ENCODE measurements at places on chromosomes 2 and 18. TPM values are rescaled to one million over a fixed set of nuclear protein-coding genes. Genes with fewer than 3 reads are reported as not detected.

Gene KCNS3
- total RNA-seq: not detected

- no peak overlapping the region for H3K27ac ChIP-seq
- H3K36me3 ChIP-seq: no peaks in the 10 kb centered on the region
- DNase-seq: no peak
- no peak overlapping the region for H3K4me3 ChIP-seq
Observed at GRCh38 chr2:41966920-41967319, 80.9 kb upstream of the PKDCC start.

GRCh38 chr2:106197878-106198277 lies 3.8 kb upstream of the UXS1 start:
- no peak overlapping the region for H3K27ac ChIP-seq
- no peak for DNase-seq
- peaks cover 11% of the 10 kb centered on the region for H3K4me1 ChIP-seq

Gene TMEM200C
- total RNA-seq: not detected

Gene LHCGR
- not detected for total RNA-seq

Gene SP110
- total RNA-seq: 168 TPM

GRCh38 chr18:61443081-61443725 lies 110.0 kb downstream of the CDH20 start:
- H3K4me1 ChIP-seq: no peaks in the 10 kb centered on the region
- no peak overlapping the region for H3K27ac ChIP-seq
- no peak for DNase-seq
- no peaks in the 10 kb centered on the region for H3K36me3 ChIP-seq
- no peaks in the 10 kb centered on the region for H3K27me3 ChIP-seq

Gene SCTR
- total RNA-seq: not detected

Gene PAIP2B
- 1.9 TPM for total RNA-seq

- no peaks in the 10 kb centered on the region for H3K4me1 ChIP-seq
- H3K4me3 ChIP-seq: no peak overlapping the region
- H3K36me3 ChIP-seq: no peaks in the 10 kb centered on the region
Observed at GRCh38 chr18:45567123-45567522, 48.2 kb upstream of the SLC14A2 start.

Gene TMEFF2
- total RNA-seq: not detected

- H3K27ac ChIP-seq: no peak overlapping the region
- H3K4me3 ChIP-seq: no peak overlapping the region
- H3K36me3 ChIP-seq: no peaks in the 10 kb centered on the region
- H3K27me3 ChIP-seq: peaks cover 11% of the 10 kb centered on the region
- no peak for DNase-seq
- H3K4me1 ChIP-seq: peaks cover 25% of the 10 kb centered on the region
Observed at GRCh38 chr2:74188018-74188601, 9.4 kb upstream of the MOB1A start.

DNA sequence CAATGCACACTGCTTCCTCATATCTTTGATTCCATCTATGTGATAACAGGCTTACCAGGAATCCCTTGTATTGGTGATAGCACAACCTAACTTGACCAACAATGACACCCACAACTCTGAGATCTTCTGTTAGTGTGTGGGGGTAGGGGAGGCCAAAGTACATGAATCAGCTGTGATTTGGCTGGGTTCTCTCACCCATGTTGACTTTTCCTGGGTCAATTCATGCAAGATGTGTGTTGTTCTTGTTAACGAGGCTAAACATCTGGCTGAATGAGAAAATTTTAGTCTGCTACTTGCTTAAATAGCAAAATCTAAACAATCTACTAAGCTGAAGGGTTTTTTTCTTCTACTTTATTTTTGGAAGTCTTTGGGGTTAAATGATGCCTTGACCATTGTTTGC lies 341.2 kb upstream of the SLC14A2 start:
- H3K36me3 ChIP-seq: no peaks in the 10 kb centered on the region
- H3K4me1 ChIP-seq: no peaks in the 10 kb centered on the region
- no peak overlapping the region for H3K27ac ChIP-seq
- no peak for DNase-seq

DNA sequence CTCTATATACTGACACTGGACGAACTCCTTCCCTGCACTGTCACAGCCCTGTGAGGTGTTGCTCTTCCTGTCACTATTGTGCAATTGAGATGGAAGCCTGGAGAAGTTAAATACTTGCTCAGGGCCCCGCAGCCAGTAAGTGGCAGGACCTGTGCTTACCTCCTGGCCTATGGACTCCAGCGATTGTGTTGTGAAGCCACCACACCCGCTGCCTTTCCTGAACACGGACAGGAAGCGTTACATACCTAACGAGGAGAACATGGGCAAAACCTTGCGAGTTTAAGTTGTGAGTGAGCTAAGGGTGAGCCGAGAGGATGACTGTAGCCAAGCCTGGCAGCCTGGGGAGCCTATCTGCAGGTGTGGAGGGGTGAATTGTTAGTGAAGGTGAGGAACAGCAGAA lies 26.1 kb downstream of the RAB31 start:
- DNase-seq: no peak
- no peaks in the 10 kb centered on the region for H3K36me3 ChIP-seq
- H3K27ac ChIP-seq: no peak overlapping the region
- H3K4me1 ChIP-seq: peaks cover 19% of the 10 kb centered on the region
- H3K27me3 ChIP-seq: peaks cover 16% of the 10 kb centered on the region

GRCh38 chr2:221063568-221063967 lies 508.5 kb downstream of the EPHA4 start:
- H3K4me3 ChIP-seq: no peak overlapping the region
- H3K27me3 ChIP-seq: no peaks in the 10 kb centered on the region
- H3K4me1 ChIP-seq: no peaks in the 10 kb centered on the region
- no peaks in the 10 kb centered on the region for H3K36me3 ChIP-seq
- no peak overlapping the region for H3K27ac ChIP-seq
- DNase-seq: no peak

DNA sequence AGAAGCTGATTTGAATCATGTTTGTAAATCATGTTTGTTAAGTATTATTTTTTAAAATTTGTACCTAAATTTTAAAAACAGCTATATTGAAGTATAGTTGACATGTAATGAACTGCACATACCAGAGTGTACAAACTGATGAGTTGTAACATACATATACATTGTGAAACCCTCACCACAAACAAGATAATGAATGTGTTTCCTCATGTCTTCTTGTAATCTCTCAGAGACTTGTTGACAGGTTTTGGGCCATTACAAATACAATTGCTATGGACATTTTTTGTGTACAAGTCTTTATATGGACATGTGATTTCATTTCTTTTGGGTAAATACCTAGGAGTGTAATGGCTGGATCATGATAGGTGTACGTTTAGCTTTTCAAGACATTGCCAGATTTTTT lies 21.5 kb downstream of the WDR43 start:
- H3K27ac ChIP-seq: no peak overlapping the region
- H3K4me3 ChIP-seq: no peak overlapping the region
- H3K36me3 ChIP-seq: peaks cover 39% of the 10 kb centered on the region
- no peaks in the 10 kb centered on the region for H3K27me3 ChIP-seq
- DNase-seq: no peak

All from activated CD4-positive, alpha-beta T cell treated with anti-CD3 and anti-CD28 coated beads, Interleukin-2, amount 10 ng/mL, durations not matched to agents 7 days and 5 days (primary cell).